Mammary epithelial cell (primary cell): ENCODE measurements at places on chromosomes 5 and 9. TPM values are rescaled to one million over a fixed set of nuclear protein-coding genes. Genes with fewer than 3 reads are reported as not detected.

SPATA31E1 gene
- total RNA-seq = not detected in 2 replicates

SNCAIP gene
- total RNA-seq = not detected in 2 replicates

- DNase-seq = no peak
These were observed 22.4 kb upstream of the TRIM52 start for GRCh38 chr5:181283347-181283746.

GRCh38 chr9:129584136-129584535 lies 36.8 kb downstream of the C9orf50 start:
- DNase-seq = peak; percentile 64

DNA sequence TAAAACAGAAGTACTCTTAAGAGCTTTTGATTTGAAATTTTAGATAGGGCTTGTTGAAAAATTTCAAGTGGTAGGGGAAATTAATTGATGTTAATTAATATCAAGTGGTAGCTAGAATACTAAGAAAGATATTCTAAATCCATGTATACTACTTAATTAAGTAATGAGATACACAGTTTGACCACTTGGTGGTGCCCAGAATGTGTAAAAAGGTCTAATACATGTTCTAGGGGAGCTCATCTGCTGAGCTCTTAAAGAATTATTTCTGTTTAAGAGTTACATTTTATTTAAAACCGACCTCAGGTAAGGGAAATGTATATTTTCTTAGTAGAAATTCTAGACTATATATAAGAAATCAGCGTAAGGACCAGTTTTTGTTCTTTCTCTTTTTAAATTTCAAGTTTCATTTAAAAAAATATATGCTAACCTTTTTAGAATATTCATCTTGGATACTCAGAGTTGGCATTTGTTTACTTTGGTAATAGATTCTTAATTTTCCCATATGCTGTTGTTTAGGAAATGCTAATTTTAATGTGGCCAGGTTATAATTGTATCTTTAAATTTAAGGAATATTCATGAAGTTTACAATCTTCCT lies 61.5 kb downstream of the LNPEP start:
- peak; percentile 25 for DNase-seq
